ENCODE measurements at places on chromosomes 5 and 9.
A peak's percentile ranks its signal among the peaks of the same experiment; 100 is the strongest.

DNA sequence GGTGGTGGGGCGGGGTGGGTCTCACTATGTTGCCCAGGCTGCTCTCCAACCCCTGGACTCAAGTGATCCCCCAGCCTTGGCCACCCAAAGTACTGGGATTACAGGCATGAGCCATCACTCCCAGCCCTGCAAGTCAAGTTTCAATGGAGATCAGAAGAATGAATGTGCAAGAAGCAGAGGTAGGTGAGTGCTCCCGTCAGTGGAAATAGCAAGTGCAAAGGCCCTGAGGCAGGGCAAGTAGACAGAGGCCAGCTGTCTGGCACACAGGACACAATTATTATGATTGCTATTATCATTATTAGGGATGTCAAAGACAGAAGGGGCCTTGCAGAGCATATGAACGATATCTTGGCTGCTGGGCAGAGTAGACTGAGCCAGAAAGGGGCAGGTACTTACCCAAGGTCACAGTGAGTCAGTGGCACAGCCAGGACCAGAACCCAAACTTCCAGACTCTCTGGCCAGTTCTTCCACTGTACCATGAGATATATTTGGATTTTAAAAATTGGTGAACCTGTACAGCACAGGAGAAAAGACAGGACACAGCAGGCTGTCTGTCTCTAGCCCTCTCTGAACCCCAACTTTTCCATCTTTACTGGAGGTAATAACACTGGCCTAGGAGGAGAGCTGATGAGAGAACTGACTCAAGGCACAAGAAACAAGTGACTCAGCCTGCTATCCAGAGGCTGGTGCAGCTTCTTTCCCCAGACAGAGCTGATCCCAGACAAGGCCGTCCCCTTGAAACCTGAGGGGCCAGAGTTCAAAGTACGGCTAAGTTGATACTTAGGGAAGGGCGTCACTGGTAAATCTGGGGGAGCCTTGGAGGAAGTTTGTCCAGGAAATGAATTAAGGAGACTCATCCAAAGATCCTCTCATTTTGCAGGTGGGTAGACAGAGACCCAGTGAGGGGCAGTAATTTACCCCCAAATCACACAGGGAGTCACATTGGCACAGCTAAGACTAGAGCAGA is 1.4 kb downstream of the HDHD3 start:
- DNase-seq, result no peak

GRCh38 chr5:141514330-141515133 is 25.7 kb downstream of the PCDHGC5 start:
- DNase-seq, result peak; percentile 52

GRCh38 chr5:100537946-100538345 is 2.8 kb downstream of the FAM174A start:
- no peak for DNase-seq

DNA sequence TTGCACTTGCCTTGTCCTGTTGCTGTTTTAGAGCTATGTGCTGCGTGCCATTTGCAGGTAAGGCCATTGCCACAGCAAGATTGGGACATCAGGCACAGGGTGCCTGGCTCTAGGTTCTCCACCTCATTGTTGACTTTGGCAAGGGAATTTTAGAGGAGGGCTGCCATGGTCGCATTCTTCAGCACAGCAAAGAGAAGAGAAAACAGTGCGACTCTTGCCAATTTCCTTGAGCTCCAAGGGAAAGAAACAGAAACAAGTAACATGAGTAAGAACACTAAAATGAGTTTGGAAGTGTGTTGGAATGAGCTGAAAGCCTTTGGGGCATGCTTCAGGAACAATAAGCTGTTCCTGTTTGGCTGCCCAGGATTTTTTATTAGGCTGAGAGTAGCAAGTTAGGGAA is 188.1 kb upstream of the IL12B start:
- no peak for DNase-seq

DNA sequence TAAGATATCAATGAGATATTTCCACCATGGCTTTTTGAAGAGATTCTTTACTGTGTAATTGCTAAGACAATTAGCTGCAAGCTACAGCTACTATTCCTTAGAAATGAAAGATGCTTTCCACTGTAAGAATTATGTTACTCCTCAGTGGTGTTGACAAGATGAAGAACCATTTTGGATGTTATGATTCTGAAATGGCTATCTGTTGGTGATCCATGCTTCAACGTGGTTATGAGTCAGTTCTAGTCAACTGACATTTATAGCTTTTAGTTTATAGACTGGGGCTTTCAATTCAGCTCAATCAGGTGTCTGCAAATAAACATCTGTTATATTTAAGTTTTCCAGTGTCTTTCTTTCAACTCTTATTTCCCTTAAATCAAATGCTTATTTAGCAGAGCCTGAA is 93.7 kb downstream of the SGCD start:
- no peak for DNase-seq

- DNase-seq, result no peak
Observed at GRCh38 chr9:35816708-35817107, 1.9 kb upstream of the HINT2 start.

DNA sequence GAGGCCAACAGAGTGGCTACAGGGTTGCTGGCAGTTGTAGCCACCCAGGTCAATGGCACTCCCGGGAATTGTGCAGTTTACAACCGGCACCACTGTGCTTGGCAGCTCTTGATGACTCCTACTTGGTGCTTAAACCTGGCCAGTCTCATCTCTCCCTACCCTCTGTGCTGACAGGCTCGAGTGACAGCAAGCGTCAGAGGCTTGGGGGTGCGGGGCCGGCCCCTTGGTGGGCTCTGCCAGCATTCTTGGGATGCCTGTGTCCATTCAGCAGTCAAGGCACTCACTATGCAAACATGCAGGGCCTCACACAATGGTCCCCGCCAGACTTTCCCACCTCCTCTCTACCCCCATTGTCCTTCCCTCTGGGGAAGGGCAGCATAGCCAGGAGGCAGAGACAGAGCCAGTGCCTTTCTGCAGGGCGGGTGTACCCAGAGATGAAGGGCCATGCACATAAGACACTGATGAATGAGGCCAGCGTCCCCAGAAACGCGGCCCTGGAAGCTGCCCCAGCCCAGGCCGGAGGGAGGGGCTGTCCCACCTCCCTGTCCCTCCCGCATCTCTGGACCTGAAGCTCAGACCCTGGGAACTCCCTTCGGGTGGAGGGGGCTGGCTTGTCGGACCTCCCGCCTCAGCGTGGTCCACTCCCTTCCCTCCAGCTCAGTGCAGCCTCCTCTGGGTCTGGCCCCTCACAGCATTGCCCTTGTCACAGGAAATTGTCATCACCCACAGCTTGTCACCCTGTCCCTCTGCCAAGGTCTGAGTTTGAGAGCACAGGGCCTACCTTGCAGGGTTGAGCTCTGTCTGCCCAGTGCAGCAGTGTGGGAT is 26.4 kb upstream of the NOTCH1 start:
- no peak for DNase-seq

DNA sequence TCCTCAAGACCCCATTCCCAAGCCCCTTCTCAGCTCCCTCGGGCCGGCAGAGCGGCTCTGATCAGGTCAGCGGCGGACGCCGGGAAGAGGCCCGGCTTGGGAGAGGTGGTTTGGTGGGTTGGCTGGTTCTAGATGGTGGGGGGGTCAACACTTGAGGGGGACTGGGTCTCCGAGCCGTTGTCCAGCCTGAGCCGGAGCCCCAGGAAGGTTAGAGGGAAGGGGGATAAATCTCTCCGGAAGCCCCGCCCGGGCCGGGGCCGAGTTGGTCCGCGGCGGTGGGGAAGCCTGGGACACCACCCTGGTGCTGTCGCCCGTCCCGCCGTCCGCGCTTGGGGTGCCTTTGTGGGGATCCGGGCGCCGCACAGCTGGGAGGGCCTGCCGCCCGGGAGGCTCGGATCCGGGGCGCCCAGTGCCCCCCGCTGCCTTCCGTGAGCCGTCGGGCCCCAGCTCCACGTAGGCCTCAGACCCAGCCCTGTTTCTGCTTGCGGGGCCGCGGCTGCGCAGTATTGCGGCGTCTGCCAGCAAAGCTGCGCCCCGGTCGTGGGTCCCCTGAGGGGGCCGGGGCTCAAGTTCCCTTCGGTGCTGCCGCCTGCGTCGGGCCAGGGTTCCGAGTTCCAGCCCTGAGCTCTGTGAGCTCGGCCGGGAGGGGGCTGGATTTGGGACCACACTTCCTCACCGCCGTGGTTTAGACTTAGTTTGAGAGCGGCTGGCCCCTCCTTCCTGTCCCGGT is 542 bp upstream of the TRIM52 start:
- no peak for DNase-seq

DNA sequence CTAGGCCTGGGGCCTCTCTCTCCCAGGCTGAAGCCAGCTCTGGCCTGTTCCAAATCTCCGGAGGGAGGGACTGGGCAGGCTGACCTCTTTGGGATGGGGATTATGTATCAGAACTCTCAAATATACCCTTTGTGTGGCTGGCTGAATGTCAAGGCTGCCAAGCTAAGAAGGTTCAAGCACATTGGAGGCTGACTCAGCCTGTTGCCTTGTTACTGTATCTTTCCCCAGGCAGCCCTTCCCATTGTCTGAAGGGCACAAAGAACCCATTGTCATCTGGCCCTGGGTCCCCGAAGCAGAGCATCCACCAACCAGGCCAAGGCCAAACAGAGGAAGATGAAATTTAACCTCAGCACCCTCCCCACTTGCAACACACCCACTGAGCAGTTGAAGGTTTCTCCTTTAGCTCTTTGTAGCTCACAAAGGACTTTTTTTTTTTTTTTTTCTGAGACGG is 7.3 kb upstream of the SPARC start:
- DNase-seq, result no peak

- DNase-seq, result no peak
Observed at GRCh38 chr9:7533376-7534090, 266.0 kb downstream of the DMAC1 start.

GRCh38 chr9:120750421-120750820 is 36.2 kb upstream of the MEGF9 start:
- no peak for DNase-seq

DNA sequence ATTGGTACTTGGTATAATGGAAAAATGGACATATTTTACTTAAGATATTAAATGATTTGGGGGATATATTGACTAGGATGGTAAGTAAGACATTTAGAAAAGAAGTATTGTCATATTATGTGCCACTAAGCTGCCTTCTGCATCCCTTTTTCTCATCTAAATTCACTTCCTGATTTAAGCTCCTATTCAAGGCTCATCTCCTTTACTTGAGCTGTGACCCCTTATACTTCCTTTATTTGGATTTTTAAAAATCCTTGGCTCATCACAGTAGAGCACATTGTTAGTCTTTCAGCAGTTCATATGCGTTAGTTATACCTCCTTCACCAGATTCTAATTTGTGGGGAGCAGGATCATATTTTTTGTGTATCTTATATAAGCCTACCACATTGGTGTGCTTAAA is 6.6 kb downstream of the COMMD10 start:
- DNase-seq, result no peak

GRCh38 chr5:150461231-150461630 is 11.7 kb upstream of the RPS14 start:
- DNase-seq, result no peak

DNA sequence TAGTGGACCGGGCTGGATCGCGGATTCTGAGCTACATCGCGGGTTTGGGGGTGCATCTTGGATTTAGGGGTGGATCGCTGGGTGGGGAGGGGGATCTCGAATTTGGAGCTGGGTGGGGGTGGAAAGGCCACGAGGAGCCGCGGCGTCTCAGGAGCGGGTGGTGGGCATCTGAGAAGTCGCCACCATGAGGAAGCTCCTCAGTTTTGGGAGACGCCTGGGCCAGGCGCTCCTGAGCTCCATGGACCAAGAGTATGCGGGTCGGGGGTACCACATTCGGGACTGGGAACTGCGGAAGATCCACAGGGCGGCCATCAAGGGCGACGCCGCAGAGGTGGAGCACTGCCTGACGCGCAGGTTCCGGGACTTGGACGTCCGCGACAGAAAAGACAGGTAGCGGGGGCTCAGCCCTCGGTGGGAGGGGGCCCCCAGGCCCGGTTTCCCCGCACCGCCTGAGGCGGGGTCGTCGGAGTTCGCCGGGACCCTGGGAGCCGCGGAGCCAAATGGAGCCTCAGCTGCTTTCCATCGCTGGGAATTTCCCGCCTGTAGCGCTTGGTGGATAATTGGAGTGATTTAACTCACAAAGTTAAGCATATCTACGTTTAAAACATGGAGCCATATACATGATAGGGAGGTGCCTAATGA is 376 bp downstream of the ANKRD18B start:
- no peak for DNase-seq

DNA sequence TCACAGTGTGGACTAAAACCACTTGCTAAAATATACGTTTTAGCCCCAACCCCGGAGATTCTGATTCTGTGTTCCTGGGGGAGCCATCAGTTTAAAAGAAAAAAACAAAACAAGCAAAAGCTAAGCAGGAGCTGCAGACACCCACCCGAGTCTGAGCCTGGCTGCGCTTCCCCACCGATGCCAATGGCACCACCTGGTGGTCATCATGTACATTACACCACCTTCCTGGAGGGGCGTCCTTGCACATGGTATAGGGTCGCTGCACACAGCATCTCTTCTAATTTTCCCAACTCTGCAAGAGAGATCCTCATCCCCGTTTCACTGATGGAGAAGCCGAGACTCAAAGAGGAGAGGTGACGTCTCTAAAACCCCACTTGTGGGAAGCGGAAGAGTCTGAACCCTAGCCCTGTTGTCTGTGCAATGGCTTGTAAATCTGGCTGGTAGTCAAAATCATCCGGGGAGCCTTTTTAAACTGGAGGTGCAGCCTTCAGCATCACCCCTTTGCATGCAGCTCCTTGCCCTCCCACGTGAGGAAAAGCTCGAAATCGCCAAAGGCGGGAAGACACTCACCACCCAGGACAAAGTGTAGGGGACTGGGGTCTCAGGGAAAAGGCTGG is 23.1 kb upstream of the CNOT6 start:
- peak; percentile 16 for DNase-seq

- no peak for DNase-seq
Observed at GRCh38 chr9:111975709-111976108, 79.1 kb downstream of the UGCG start.

- no peak for DNase-seq
Observed at GRCh38 chr5:24397601-24398000, 247.2 kb downstream of the CDH10 start.

DNA sequence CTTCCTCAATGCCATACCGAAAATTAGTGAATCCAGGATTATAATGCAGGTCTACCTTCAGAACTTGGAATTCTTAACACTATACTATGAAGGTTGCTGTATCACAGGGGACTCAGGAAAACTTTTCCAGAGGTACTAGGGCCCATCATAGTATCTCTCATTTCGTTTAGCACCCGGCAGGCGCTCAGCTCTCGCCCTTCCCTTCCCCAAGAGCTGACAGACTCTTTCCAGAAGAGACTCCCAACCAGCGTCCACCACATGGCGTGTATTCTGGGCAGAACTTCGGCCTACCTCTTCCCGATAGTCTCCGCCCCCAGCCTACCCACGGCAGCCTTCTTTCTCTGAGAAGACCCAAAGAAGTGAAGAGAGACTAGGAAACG is 271 bp downstream of the NOL8 start:
- no peak for DNase-seq

GRCh38 chr9:2764353-2764752 is 47.0 kb downstream of the KCNV2 start:
- no peak for DNase-seq

- DNase-seq, result no peak
Observed at GRCh38 chr5:125390326-125390725, 643.9 kb upstream of the ZNF608 start.

DNA sequence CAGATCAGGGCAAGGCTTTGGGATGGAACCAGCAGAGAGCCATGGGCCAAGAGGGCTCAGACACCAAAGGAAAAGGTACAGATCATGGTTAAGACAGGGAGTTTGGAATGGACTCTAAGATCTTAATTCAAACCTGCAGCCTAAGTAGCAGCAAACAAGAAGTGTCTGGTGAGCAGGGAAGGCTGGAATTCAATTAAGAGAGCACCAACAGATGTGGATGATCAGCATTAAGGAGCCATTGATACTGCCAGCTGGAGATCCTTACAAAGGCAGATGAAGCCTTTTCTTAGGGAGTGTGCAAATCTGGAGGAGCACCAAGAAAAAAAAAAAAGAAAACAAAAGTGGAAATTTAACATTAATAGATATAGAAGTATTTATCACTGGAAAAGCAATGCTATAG is 516.8 kb downstream of the RASEF start:
- DNase-seq, result no peak

Measured in GOT3 (cell line).